SJSA1 (cell line): ENCODE measurements at places on chromosomes 5 and 9.

- H3K27me3 ChIP-seq, result no peaks in the 10 kb centered on the region
- H3K36me3 ChIP-seq, result peaks cover 6% of the 10 kb centered on the region
- H3K27ac ChIP-seq, result peak overlapping the region; percentile 21
- peaks cover 40% of the 10 kb centered on the region for H3K4me1 ChIP-seq
- no peak for DNase-seq
Measured at GRCh38 chr5:61407706-61408270, 75.7 kb downstream of the ZSWIM6 start.

- peaks cover 69% of the 10 kb centered on the region for H3K36me3 ChIP-seq
- H3K4me3 ChIP-seq, result no peak overlapping the region
- H3K27ac ChIP-seq, result peak overlapping the region; percentile 94
- peak; percentile 81 for DNase-seq
Measured at GRCh38 chr9:130857864-130858738, 23.0 kb downstream of the ABL1 start.

GRCh38 chr5:94469894-94470329, 148.5 kb downstream of the KIAA0825 start:
- H3K4me1 ChIP-seq, result no peaks in the 10 kb centered on the region
- DNase-seq, result no peak

- no peak overlapping the region for H3K27ac ChIP-seq
- H3K36me3 ChIP-seq, result no peaks in the 10 kb centered on the region
- no peak for DNase-seq
- H3K27me3 ChIP-seq, result no peaks in the 10 kb centered on the region
Measured at GRCh38 chr5:25056836-25057235, 412.1 kb upstream of the CDH10 start.

GRCh38 chr9:97632248-97632984, 752 bp downstream of the TSTD2 start:
- no peaks in the 10 kb centered on the region for H3K27me3 ChIP-seq
- peak; percentile 92 for DNase-seq
- H3K4me3 ChIP-seq, result peak overlapping the region; percentile 66

- no peaks in the 10 kb centered on the region for H3K27me3 ChIP-seq
- H3K4me1 ChIP-seq, result no peaks in the 10 kb centered on the region
- H3K36me3 ChIP-seq, result peaks cover 62% of the 10 kb centered on the region
- no peak overlapping the region for H3K27ac ChIP-seq
- DNase-seq, result no peak
- no peak overlapping the region for H3K4me3 ChIP-seq
Measured at GRCh38 chr5:140488914-140489313, 58.5 kb upstream of the EIF4EBP3 start.
